ENCODE measurements at places on chromosomes 16 and 17.

DNA sequence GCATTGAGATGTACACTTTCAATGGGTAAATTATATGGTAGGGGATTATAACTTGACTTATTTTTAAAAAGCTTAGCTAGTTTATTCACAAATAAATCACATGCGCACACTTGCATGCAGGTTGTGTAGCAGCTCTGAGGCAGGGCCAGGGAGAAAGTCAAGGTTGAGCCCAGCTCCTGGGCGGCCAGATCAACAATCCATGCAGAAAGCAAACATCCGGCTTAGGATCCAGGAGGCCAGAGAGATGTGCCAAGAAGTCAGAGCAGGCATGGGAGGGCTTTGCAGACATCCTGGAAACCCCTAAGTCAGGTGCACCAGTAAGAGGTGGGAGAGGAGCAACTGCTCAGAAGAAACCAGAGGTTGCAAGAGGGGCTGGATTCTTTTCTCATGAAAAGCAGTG is 186.5 kb downstream of the AXIN2 start:
- H3K4me1 ChIP-seq: peaks cover 9% of the 10 kb centered on the region
- no peak overlapping the region for H3K27ac ChIP-seq
- H3K36me3 ChIP-seq: no peaks in the 10 kb centered on the region
- no peak for DNase-seq

- no peak overlapping the region for H3K4me3 ChIP-seq
- H3K4me1 ChIP-seq: no peaks in the 10 kb centered on the region
- H3K27ac ChIP-seq: no peak overlapping the region
- no peaks in the 10 kb centered on the region for H3K27me3 ChIP-seq
These were observed 164.8 kb upstream of the DYNLRB2 start for GRCh38 chr16:80375973-80376372.

DNA sequence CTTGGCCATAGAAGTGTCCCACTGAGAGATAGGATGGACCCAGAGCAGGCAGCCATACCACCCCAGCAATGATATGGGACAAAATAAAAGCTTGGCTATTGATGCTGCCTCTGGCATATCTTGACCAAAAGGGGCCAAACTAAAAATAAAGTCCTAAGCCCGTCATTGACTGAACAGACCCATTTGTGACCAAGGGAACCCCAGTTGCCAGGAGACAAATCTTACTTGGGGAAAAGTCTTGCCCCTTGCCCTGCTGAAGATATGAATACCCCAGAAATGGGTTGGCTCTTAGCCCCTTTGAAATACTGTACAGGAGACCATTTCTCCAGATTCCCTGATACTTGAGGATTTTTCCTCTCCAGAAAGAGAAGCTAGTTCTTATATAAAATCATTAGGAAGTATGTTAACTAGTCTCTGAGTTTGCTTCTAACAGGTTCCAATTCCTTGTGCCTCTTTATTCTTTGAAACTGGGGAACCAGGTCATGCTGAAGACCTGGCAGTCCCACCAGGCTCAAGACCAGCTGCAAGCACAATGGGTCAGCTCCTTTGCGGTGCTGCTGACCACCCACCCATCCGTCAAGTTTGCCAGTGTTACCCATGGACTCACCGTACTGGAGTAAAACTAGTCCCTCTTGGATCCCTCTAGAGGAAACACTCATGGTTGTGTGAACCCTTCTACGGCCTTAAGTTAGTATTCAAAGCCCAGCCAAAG is 31.0 kb upstream of the LCMT1 start:
- no peak overlapping the region for H3K4me3 ChIP-seq
- H3K27me3 ChIP-seq: no peaks in the 10 kb centered on the region
- no peaks in the 10 kb centered on the region for H3K36me3 ChIP-seq
- no peak overlapping the region for H3K27ac ChIP-seq

- H3K4me3 ChIP-seq: no peak overlapping the region
- no peaks in the 10 kb centered on the region for H3K36me3 ChIP-seq
- DNase-seq: no peak
- no peaks in the 10 kb centered on the region for H3K4me1 ChIP-seq
- H3K27ac ChIP-seq: no peak overlapping the region
These were observed 23.8 kb upstream of the KCNJ12 start for GRCh38 chr17:21352221-21352980.

DNA sequence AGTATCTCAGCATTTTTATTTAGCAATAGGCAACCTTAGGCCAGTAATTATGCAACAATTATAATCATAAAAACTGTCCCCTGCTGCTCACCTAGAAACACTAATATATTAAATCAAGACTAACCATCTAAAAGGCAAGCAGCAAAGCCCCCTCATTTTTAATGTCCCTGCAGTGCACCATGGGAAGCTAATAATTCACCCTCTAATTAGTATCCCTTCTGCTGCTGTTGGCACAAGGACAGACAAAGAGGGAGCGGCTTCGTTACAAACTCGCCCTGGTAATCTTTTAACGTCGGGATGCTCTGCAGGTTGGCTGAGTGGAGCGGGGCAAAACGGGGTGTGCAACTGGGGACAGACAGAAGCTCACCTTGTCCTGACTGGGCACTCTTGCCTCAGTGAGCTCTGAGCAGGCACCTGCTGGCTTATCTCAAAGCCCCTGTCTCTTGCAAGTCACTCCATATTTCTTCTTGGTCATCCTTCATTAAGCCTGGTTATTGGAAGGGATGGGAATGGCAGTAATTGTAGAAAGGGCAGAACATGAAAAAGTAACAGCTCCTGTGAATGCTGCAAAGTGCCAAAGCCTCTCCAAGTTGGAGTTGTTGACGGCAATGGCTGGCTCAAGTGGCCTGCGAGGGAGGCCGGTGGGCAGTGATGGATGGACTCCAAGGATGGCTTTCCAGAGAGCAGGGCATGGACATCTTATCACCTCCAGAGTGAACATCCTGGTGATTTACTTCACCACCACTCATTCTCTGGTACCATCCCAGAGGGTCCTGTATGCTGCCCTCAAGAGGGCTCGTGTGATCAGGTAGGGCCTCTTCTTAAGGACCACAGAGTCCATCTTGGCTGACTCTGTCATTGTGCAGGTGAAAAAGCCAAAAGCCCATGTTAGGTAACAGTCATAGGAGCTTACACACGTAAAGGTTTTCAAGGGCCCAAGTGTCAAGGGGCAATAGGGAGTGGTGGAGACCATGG is 219.6 kb upstream of the N4BP1 start:
- H3K36me3 ChIP-seq: no peaks in the 10 kb centered on the region
- H3K4me3 ChIP-seq: no peak overlapping the region

DNA sequence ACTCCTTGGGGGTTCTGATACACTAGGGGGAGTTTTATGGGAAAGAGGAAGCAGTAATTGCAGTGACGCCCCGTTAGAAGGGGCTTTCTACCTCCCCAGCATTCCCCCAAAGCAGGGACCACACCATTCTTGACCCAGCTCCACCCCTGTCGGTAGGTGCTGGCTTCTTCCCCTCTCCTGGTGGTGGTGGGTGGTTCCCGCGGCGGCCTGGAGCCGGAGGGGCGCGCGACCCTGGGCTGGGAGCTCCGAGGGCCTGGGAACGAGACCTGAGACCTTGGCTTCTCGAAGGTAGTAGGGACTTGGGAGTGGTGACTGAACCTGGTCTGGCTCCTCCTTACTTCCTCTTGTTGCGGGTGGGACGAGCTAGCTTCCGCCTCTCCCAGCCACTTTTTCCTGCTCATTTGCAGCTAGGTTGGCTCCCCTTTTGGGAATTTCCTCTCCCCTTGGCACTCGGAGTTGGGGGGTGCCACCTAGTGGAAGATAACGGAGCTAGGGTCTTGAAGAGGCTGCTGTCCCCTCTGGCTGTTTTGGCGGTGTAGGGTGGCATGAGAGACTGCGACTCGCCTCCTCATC is 438 bp downstream of the GRN start:
- peak; percentile 40 for DNase-seq
- peak overlapping the region; percentile 88 for H3K4me3 ChIP-seq

GRCh38 chr17:82257473-82257872 is 16.0 kb downstream of the CSNK1D start:
- H3K36me3 ChIP-seq: peaks cover 82% of the 10 kb centered on the region
- no peaks in the 10 kb centered on the region for H3K27me3 ChIP-seq
- no peak overlapping the region for H3K4me3 ChIP-seq
- H3K27ac ChIP-seq: no peak overlapping the region
- H3K4me1 ChIP-seq: peaks cover 7% of the 10 kb centered on the region

GRCh38 chr17:49955157-49955556 is 13.8 kb upstream of the DLX4 start:
- no peak for DNase-seq
- H3K36me3 ChIP-seq: no peaks in the 10 kb centered on the region
- no peak overlapping the region for H3K4me3 ChIP-seq
- H3K4me1 ChIP-seq: no peaks in the 10 kb centered on the region
- peaks cover 22% of the 10 kb centered on the region for H3K27me3 ChIP-seq

GRCh38 chr17:77378318-77379064 is 237.7 kb downstream of the SEC14L1 start:
- no peaks in the 10 kb centered on the region for H3K27me3 ChIP-seq
- no peak overlapping the region for H3K27ac ChIP-seq
- no peak overlapping the region for H3K4me3 ChIP-seq
- H3K4me1 ChIP-seq: peaks cover 93% of the 10 kb centered on the region
- H3K36me3 ChIP-seq: peaks cover 11% of the 10 kb centered on the region

- H3K4me1 ChIP-seq: no peaks in the 10 kb centered on the region
- H3K4me3 ChIP-seq: no peak overlapping the region
- DNase-seq: peak; percentile 28
- peaks cover 27% of the 10 kb centered on the region for H3K36me3 ChIP-seq
These were observed 23.8 kb downstream of the SNX11 start for GRCh38 chr17:48131216-48131824.

DNA sequence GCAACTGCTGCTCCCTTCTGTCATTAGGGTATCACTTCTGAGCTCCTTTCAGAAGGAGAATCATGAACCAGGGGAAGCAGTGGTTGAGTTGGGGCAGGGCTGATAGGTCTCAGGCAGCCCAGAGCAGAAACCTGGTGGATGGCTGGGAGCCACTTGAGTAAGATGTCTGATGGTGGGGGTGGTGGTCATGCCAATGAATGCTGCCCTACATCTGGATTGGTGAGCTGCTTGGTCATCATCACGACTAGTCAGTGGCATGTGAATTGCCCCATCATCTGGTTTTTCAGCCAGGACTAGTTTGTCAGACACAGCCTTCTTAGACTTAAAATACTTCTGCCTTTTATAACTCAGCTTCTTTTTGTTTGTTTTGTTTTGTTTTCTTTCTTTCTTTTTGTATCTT is 2.6 kb downstream of the GID4 start:
- H3K4me3 ChIP-seq: no peak overlapping the region
- no peak overlapping the region for H3K27ac ChIP-seq
- no peaks in the 10 kb centered on the region for H3K27me3 ChIP-seq

- H3K4me3 ChIP-seq: peak overlapping the region; percentile 92
- H3K36me3 ChIP-seq: peaks cover 19% of the 10 kb centered on the region
- peaks cover 33% of the 10 kb centered on the region for H3K4me1 ChIP-seq
- H3K27me3 ChIP-seq: no peaks in the 10 kb centered on the region
- DNase-seq: peak; percentile 39
These were observed 338 bp downstream of the MAPK3 start for GRCh38 chr16:30122604-30123160.

GRCh38 chr16:54424043-54424451 is 137.5 kb upstream of the IRX3 start:
- H3K36me3 ChIP-seq: no peaks in the 10 kb centered on the region
- DNase-seq: no peak
- no peak overlapping the region for H3K27ac ChIP-seq
- H3K4me3 ChIP-seq: no peak overlapping the region

DNA sequence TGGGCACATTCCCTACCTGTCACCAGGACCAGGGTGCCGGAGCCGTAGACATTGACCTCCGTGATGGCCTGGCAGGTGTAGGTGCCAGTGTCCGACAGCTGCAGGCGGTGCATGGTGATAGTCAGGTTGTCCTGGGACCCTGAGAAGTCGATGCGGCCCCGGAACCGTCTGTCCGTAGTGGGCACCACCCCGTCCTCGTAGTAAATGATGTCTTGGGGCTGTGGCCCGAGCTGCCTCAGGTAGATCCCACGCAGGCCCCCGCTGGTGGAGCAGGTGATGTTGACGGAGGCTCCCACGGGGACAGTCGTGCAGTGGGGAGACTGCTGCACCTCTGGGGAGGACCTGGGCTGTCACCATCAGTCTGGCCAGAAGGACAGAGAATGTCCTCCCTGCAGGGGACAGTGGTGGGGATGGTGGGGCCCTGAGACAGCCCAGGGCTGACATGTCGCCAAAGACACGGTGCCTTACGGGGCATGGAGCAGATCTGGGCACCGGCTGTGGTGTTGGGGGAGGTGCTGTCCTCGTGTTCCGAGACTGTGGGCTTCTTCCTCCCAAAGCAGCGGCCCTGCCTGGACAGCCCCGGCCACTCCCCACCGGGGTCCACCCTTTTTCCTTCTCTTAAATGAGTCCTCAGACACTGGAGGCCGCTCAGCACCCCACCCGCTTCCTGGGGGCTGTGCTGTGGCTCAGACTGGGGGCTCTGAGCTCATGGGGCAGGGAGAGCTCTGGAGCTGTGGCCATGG is 586 bp downstream of the CD7 start:
- H3K27ac ChIP-seq: peak overlapping the region; percentile 80
- peak overlapping the region; percentile 81 for H3K4me3 ChIP-seq
- H3K36me3 ChIP-seq: peaks cover 11% of the 10 kb centered on the region
- no peaks in the 10 kb centered on the region for H3K27me3 ChIP-seq
- DNase-seq: no peak
- peaks cover 68% of the 10 kb centered on the region for H3K4me1 ChIP-seq

DNA sequence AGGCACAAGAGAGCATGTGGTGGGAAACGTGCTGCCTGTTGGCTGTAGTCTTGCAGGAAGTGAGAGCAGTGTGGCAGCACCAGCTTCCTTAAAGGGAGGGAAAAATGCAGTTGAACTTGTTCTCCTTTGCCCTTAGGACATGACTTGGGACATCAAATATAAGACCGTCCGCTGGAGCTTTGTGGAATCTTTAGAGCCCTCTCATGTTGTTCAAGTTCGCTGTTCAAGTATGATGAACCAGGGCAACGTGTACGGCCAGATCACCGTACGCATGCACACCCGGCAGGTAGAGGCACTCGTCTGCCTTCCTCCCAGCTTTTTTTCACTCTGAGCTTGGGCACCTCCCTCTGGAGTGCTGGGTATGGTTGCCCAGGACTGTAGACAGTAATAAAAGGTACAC is 23.3 kb downstream of the GPR179 start:
- H3K27me3 ChIP-seq: no peaks in the 10 kb centered on the region
- no peak overlapping the region for H3K27ac ChIP-seq
- no peaks in the 10 kb centered on the region for H3K4me1 ChIP-seq
- H3K4me3 ChIP-seq: no peak overlapping the region
- peaks cover 14% of the 10 kb centered on the region for H3K36me3 ChIP-seq

DNA sequence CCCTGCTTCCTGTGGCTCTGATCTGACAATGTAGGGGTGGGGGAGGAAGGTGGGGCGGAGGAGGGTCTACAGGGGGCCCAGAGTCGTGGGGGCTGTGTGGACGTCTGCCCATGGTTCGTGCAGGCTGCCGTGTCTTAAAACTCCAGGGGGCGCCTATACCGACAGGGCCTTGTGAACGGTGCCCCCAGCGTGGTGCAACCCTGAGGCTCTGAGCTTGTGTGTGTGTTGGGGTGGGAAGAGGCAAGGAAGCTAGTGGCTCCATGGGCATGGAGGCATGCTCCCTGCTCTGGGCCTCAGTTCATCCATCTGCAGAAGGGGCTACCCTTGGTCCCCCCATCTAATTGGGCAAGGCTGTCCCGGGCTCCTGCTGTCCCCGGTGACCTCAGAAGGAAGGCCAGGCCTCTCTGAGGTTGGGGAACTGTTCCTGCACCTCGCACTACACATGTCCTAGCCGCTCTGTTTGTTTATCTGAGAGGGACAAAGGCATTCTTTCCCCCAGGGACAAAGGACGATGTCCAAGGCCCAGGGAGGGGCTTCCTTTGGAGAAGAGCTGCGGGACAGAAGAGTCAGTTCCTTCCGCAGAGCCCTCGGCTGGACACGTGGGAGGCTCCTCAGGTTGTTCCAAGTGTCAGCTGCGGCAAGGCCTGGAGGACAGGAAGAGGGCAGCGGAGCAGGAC is 13.5 kb downstream of the CA4 start:
- H3K36me3 ChIP-seq: no peaks in the 10 kb centered on the region
- H3K27me3 ChIP-seq: no peaks in the 10 kb centered on the region
- peaks cover 10% of the 10 kb centered on the region for H3K4me1 ChIP-seq
- no peak for DNase-seq
- no peak overlapping the region for H3K4me3 ChIP-seq
